ENCODE measurements at places on chromosomes 3 and 15. TPM values are rescaled to one million over a fixed set of nuclear protein-coding genes. Genes with fewer than 3 reads are reported as not detected.

The TMEM212 gene
- not detected for total RNA-seq

The PLA2G4E gene
- total RNA-seq, result 1.9 TPM

The MUC13 gene
- not detected for total RNA-seq

The IQCF5 gene
- total RNA-seq, result not detected

The SAMMSON gene
- total RNA-seq, result 0.41 TPM
